Esophagus squamous epithelium (tissue), 5 donors: ENCODE measurements at places on chromosomes 5 and 9.

DNA sequence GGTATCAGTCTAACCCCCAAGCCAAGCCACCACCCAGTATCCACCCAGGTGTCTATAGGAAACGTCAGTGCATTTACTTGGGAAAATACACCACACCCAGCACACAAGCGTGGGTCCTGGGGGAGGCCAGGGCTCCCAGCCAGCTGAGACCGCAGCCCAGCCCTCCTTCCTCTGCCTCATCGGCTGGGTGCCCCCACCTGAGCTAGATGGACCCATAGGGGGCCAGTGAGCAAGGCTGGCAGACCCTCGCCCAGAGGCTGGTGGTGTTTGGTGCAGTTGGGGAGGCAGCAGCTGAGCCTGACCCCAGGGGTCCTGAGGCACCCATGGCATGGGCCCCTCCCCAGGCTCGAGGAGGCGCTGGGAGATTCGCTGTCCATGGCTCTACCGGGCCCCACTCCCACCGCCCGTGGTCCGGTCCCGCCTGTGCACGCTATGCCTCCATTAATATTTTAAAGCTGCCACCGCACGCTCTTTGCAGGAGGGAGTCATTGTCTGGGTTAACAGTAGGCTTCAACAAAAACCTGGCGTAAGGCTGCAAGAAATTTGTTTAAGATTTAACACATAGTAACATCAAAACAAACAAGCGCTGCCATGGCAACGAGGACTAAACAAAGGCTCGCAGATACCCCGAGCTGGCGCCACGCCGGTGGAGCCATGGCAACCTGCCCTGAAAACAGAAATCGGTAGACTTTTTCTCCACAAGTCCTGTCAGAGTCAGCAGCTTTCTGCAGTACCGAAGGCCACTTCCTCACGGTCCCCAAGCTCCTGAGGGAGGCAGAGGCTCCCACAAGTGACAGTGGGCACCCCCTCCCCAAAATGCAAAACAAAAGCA is 20.6 kb downstream of the TPPP start:
- no peak for DNase-seq

DNA sequence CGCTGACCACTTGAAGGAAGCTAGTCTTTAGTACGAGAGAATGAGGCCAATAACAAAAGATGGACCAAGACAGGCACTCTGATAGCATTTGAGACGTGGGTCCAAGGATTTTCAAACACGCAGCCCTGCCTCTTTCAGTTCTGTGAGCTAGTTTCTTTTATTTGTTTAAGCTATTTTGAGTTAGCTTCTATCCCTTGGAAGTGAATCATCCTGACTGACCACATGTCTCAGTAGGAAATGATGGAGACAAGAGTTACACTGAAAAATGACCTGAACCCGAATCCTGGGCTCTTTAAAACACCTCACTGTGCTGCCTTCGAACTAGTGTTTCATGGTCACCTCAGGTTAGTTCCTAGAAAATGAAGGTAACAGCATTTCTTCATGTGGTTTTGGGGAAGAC is 9.9 kb downstream of the TEK start:
- no peak for DNase-seq

DNA sequence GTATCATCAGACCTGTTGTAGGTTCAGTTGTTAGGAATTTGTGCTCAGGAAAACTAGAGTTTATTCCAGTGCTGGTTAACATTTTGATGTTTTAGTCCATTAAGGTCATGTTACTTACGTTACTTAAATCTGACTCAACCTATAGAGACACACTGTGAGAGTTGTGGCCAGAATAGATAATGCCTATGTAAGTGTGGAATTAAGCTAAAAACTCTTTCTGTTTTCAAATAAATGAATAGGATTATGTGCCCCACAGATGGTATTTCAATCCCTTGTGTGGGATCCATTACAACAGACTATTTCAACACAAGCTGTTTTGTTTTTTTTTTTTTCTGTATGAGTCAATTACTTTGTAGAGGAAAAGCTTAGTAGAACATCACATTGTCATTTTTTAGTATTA is 68.1 kb downstream of the MEGF10 start:
- no peak for DNase-seq

DNA sequence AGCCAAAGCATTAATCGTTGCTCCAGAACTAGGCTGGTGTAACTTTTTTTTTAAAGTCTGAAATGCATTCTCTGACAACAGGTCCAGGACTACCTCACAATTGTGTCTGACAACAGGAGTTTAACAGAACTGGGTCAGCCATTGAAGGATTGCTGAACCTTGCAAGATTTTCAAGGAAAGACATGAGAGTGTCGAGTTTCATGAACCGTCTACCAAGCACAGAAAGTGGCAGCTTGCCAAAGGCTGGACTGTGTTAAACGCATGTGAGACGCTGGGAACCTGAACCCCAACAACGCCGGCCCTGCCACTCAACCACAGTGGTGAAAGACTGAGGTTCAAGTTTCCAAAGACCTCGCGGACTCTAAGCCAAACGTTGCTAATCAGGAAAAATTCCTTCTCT is 79.1 kb downstream of the LHFPL2 start:
- DNase-seq: no peak

GRCh38 chr9:89869793-89870580 is 265.2 kb downstream of the GADD45G start:
- DNase-seq: no peak

- DNase-seq: no peak
Observed at GRCh38 chr5:137395011-137395755, 103.9 kb downstream of the SPOCK1 start.

DNA sequence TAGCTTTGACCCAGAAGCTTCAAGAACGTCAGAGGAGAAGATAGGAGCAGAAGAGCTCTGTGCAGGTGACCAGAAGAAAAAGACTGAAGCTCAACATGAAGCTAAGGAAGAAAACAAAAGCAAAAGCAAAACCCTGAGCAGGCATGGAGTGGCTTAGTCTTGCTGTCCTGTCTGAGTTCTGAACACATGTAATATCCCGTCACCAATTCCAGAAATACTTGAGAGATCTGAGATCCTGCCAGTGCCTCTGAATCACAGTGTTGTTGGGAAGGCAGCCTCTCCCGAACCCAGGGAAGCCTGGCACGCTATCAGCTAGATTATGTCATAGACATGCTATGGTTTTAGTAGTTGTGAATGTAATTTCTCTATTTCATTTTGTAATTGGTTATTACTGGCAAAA is 235.7 kb downstream of the ICE1 start:
- DNase-seq: no peak

DNA sequence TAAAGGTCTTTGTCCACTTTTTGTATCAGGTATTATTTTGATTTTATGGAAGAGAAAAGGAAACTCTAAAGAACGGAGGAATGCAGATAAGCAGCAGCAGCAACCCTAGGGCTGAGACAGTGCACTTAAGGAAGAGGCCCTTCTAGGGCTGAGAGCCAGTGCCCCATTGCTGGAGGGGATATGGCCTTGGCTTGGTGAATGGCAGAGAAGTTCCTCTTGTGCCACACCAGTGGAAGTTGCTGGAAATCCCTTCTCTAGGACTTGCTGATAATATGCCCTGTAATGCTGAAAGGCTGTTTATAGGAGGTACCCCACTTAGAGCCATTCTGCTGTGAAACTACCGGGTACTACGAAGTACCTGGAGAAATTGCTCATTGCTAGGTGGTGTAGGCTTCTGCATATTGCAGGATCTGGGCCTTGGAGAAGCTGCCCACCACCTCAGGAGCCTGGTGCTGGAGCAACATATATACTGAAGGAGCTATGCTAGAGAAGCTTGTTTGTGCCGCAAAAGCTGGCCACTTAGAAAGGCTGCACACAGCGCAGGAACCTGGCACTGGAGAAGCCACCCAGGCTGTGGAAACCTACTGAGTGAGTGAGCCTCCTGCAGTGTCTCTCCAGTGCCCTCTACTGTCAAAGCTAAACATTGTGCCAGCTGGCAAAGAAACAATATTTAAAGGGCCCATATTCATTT is 9.6 kb upstream of the UBTD2 start:
- no peak for DNase-seq

- DNase-seq: no peak
Observed at GRCh38 chr5:123937230-123937629, 425.3 kb downstream of the CSNK1G3 start.

- DNase-seq: no peak
Observed at GRCh38 chr9:120712539-120713031, 1.7 kb downstream of the MEGF9 start.

- DNase-seq: no peak
Observed at GRCh38 chr9:124774129-124774978, 2.6 kb upstream of the OLFML2A start.

- no peak for DNase-seq
Observed at GRCh38 chr9:34685591-34685990, 5.5 kb downstream of the CCL19 start.

- no peak for DNase-seq
Observed at GRCh38 chr9:34599546-34599945, 10.0 kb upstream of the CNTFR start.

DNA sequence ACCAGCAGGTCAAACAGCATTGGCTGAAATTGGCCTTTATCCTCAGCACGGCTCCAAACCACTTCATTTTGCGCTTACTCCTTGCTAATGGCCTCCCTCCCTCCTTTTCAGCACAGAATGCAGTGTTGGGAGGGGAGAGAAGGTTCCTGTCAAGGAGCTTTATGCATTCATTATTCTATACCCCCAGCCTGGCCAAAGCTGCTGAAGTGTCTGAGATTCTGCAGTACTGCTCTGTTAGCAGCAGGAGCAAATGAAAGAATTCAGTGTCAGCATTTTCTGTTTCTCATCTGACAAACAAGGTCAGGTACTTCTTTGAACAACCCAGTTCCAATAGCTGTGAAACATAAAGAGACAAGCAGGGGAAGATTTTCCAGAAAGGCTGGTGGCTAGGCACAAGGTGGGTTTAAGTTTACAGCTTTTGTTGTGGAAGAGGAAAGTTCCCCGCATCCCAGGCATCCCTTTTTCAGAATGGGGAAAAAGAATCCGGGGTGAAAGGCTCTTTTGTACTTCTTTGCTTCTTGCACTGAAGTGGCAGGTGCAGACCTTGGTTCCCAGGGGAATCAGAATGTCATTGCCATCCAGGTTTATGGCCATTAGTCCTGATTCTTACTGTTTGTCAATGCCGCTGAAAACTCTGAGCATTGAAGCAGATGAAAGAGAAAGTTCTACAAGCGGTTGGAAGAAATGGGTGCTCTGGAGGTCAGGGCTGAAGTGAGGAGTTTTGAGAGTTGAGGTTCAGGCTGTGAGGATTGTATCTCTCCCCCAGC is 109.3 kb upstream of the APC start:
- no peak for DNase-seq

- no peak for DNase-seq
Observed at GRCh38 chr5:30501065-30501464, 692.4 kb upstream of the CDH6 start.

GRCh38 chr5:25119650-25120049 is 474.9 kb upstream of the CDH10 start:
- DNase-seq: no peak

GRCh38 chr9:68577774-68578591 is 37.3 kb upstream of the TMEM252 start:
- DNase-seq: no peak

DNA sequence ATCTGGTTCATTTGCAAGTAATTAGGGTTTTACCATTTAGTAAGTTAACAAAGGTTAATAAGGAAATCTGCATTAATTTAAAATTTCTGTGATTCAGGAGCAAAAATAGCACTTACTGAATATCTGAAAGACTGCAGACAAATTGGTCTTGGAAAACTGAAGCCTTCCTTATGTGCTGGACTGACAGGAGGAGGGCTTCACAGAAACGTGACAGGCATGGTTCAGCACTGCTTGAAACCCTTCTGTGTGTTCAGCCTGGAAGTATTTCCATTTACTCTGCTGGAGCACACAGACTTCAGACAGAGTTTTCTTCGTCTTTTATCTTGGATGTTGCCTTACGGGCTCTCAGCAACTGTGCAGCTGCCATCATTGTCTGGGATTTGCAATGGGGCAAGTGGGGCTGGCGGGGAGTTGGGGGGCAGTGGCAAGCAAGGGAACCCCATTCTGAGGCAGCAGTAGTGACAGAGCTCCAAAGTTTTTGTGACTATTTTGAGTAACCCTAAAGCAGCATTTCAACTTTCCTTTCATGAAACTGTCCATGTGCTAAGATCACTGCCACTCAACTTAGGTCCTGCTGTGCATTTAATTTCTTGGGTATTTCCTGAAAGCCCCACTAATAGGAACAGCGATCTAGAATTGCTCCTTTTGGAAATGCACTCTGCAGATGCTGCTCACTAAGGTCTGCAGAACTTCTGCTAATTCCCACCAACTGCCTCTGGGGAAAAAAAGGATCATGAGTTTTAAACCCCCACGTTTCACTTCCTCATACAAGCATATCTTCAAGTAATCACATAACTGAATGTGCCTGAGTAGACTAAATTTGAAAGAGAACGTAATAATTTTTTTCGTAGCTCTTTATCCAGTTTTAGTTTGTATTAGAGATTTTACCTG is 56.6 kb downstream of the KCNN2 start:
- DNase-seq: no peak

GRCh38 chr5:76175821-76176403 is 92.7 kb downstream of the SV2C start:
- DNase-seq: no peak

DNA sequence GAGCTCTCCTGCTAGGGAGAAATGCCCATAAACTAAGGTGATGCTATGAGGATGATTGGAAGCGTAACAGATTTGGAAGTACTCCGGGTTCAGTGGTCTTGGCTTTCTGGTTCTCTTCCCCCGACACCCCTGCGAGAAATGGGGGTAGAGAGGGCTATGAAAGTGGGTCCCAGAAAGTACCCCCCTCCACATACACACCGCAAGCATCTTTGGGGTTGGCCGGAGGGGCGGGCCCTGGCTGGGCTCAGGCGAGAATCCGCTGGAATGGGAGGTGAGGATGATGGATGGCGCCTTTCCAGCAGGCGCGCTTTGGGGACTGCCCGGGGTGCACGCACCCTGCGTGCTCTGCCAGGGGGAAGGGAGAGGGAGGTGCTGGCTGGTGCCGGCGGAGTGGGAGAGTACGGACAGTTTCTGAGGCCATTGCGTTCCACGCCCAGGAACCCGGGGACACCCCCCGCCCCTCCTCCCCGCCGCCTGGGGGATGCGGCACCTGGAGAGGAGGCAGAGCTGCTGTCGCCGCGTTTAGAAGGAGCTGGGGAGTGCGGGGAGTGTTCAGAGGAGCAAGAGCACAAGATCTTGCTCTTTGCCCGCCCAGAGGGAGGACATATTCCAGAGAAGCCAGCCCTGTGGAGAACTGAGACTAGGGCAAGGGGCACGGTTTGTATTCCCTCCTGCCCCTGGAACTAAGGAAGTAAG is 1.9 kb downstream of the PCSK5 start:
- no peak for DNase-seq

DNA sequence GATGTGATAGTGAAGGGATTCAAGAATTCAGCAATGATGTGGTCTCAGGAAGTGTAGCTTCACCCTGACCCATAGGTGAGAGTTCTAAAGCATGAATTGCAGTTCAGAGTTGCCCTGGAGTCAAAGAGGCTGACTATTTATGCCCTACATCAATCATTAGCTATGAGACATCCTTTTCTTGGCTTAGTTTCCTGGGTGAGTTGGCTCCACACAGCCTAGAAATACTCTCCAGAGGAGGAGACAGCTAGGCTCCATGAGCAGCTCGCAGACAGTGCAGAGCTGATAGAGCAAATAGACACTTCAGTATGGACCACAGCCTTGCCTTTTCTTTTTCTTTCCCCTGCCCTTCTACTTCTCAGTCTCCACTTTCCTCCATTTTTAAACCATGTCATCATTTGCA is 1651.8 kb downstream of the MAT2B start:
- DNase-seq: no peak
